ENCODE measurements at places on chromosomes 16 and 17.

DNA sequence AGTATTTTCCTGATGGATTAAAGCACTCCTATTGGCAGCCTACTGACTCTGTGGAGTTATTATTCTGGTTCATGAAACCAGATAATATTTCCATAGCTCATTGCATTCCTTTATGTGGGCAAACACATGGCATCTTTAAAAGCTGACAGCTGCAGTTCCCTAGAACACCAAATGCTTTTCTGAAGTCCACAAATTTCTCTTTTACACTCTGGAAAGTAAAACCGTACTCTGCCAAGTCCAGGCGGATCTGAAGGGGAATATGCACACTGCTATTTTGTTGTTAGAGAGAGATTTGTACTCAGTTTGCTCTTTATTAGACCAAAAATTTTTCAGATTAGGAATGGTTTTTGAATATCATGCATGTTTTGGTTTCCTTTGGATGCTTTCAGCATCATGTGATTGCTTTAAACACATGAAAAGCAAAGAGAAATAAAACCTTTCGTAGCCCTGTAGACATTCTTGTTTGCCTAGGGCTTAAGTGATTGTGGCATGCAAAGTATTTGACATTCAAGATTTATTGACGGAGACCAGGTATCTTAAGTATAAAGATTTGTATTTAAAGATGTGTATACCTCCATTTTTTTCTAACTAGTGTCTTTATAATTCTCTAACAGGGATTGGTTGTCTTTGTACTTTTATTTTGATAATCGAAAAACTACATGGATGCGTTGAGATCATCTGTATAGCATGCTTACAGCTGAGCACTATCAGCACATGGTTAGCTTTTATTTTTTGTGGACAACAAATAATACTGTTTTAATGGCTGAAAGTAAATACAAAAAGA, 19.5 kb downstream of the SEC14L1 start:
- no peak for DNase-seq

DNA sequence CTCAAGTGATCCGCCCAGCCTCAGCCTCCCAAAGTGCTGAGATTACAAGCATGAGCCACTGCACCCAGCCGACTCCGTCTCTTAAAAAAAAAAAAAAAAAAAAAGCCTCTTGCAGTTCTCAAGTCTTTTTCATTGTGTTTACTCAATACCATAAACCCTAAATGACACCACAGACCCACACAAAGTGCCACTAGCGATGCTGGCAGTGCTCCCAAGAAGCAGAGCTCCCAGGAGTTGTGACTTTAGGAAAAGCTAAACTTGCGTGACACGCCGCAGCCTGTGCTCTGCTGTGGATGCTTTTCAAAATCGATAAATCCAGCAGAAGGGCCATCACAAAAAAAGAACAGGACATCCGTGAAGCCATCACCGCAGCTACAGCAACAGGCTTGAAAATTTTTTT, 114.7 kb downstream of the ANKRD11 start:
- no peak for DNase-seq

- no peak for DNase-seq
Measured at GRCh38 chr17:50060951-50061712, 5.2 kb downstream of the ITGA3 start.

DNA sequence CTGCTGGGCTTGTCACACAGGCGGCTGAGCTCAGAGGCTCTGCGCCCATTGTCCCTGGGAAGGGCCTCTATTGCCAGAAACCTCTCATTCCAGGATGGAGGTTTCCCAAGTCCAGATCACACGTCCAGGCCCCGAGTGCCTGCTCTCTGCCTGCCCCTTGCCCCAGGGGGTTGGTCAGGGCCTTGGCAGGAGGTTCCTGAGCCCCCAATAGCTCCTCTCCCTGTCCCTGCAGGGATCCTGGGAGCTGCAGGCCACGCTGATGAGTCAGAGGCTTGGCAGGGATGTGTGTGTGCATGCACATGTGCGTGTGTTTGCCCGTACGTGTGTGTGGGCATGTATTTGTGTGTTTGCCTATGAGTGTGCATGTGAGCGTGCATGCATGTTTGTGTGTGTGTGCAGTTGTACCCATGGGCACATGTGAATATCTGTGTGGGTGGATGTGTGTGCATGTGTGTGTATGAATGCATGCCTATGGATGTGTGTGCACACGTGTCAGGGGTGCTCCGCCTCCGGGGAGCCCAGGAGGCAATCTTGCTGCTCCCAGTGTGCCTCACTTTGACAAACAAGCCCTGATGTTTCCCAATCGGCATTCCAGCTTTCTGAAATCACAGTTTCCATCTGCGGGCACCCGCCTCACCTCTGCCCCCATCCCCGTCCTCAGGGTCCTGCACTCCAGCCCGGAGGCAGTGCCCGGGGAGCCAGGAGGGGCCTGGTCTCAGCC, 98.4 kb upstream of the GSE1 start:
- no peak for DNase-seq

- DNase-seq: no peak
Measured at GRCh38 chr17:82698974-82699442, 510 bp upstream of the RAB40B start.

- DNase-seq: no peak
Measured at GRCh38 chr16:53457670-53458069, 23.4 kb downstream of the RBL2 start.

DNA sequence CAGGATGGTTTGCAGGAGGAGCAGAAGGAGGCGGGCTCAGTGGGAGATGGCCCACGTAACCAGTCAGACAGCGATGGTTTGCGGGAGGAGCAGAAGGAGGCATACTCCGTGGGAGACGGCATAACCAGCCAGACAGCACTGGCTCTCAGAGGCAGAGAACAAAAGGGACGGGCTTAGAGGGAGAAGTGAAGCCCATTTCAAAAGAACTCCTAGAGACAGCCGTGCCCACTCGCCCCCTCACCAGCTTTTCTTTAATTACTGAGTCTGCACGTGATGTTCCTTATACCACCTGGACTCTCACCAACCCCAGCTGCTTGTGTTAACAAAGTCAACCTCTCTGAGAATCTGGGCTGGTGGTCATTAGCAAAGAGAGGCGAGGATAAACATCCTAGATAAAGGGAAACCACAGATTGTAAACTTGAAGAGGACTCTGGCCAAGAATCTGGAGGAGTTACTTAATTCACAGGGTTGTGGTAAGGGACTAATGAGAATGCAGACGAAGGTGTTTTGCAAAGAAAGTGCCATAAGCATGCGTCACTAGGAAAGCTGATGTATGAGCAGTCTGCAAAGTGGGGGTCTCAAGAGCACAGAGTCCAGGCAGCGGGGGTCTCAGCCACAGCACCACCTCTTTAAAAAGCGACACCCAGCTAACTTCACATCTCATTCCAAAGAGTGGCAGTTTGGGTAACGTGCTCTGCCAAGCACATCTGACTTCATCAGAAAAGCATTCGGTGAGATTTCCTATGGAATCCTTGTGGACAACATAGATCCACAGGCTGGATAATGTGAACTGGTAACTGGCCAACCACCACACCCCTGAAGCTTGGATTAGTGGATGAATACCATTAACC, 51.7 kb downstream of the NXN start:
- DNase-seq: no peak

DNA sequence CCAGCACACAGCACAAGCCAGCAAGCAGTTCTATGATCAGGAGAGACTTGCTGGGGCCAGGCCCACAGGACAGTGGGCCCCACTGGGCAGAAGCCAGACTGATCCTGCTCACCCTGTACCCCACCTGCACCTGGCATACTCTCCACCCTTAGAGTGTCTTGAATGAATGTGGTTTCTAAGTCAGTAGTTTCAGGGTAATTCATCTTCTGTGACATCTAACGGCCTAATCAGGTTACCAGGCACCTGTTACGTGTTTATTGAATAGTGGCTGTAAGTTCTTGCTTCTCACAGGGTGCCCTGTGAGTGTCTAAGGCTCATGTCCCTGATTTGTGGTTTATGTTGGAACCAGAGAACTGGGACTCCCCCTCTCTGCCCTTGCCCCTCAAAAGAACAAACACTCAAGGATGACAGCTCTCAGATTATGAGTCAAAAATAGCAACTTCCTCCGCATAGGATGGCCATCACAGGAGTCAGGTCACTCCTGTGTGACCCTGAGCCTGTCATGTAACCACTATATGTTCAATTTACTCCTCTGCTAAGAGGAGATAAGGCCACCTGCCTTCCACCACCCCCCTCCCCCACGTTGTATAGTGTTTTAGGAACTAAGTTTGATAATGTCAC, 7.0 kb upstream of the OR2C1 start:
- peak; percentile 11 for DNase-seq

- DNase-seq: no peak
Measured at GRCh38 chr16:59964232-59964924, 1230.3 kb upstream of the GOT2 start.

DNA sequence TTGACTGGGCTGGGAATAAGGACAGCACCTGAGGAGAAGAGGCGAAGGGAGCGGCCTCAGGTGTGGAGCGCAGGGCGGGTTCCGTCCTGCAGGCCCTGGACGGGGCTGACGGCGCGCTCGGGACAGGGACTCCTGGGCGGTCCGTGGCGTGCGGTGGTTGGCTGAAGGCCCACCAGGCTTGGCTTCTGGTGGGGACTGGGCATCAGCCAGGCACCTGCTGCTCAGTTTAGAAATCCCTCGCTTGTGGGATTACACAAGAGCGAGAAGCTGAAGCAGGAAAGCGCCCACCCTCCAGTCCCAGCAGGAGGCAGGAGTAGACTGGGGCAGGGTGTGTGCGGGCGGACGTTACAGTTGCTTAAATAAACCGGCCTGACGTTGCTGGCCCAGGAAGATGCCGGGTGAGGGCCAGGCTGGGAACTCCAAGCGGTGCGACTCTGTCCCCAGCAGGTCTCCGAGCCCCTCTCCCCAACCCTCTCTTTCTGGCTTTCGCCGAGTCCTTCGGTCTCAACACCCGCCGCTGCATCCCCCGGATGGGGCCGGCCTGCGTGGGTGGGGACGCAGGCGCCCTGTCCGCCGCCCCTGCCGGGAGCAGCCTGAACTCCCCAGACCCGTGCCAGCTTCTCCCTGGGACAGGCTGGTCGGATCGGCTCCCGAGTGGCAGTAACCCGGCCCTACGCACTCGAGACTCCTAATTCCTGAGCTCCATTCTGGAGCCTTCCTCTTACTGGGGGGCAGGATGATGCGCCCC, 639 bp downstream of the MIF4GD start:
- DNase-seq: peak; percentile 81

GRCh38 chr16:51755577-51756355, 604.7 kb upstream of the SALL1 start:
- no peak for DNase-seq

- no peak for DNase-seq
Measured at GRCh38 chr16:86579268-86580062, 1.1 kb downstream of the FOXL1 start.

GRCh38 chr16:27267037-27267677, 1.4 kb downstream of the NSMCE1 start:
- peak; percentile 58 for DNase-seq

- peak; percentile 60 for DNase-seq
Measured at GRCh38 chr17:78865682-78866390, 25.2 kb upstream of the USP36 start.

GRCh38 chr17:73933871-73934270, 269.6 kb upstream of the RPL38 start:
- no peak for DNase-seq

- DNase-seq: no peak
Measured at GRCh38 chr17:65389426-65389825, 172.0 kb downstream of the AXIN2 start.

DNA sequence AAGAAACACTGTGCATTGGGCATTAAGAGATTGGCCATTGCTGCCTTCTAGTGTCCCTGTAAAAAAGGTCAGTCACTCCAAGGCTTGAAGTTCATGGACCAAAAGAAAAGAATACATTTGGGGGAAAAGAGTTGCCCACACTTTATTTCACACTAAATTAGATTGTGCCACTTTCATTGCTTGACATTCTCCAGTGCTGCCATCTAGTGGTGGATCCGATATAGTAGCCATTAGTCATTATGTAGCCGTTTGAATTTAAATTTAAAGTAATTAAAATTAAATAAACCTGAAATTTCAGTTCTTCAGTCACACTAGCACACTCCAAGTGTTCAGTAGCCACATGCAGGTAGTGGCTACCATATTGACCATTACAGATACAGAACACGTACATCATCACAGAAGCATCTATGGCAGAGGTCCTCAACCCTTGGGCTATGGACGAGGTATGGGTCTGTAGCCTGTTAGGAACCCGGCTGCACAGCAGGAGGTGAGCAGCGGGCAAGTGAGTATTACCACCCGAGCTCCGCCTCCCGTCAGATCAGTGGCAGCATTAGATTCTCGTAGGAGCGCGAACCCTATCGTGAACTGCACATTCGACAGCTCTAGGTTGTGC, 21.9 kb upstream of the CDH5 start:
- DNase-seq: peak; percentile 65

DNA sequence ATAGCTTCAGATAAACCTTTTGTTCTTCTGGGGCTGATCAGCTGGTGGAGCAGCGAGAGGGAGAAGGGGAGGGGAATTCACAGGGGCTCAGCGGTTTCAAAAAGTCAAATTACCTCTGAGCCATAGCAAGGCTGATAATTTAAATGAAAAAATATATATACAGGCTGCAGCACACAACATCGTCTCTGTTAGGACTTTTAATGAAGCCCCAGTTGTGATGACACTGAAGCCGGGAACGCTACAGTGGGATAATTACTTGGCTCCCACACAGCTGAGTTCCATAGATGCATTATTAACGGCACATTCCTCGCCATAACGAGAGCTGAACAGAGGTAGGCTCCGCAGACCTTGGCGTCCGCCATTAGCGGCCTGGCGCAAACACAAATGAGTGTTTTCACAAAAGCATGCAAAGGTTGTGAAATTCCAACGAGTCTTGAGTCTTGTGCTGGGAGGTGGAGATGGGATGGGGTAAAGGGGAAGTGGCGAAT, 216.0 kb downstream of the C16orf78 start:
- no peak for DNase-seq

- peak; percentile 93 for DNase-seq
Measured at GRCh38 chr16:81745704-81746558, 33.2 kb upstream of the PLCG2 start.

DNA sequence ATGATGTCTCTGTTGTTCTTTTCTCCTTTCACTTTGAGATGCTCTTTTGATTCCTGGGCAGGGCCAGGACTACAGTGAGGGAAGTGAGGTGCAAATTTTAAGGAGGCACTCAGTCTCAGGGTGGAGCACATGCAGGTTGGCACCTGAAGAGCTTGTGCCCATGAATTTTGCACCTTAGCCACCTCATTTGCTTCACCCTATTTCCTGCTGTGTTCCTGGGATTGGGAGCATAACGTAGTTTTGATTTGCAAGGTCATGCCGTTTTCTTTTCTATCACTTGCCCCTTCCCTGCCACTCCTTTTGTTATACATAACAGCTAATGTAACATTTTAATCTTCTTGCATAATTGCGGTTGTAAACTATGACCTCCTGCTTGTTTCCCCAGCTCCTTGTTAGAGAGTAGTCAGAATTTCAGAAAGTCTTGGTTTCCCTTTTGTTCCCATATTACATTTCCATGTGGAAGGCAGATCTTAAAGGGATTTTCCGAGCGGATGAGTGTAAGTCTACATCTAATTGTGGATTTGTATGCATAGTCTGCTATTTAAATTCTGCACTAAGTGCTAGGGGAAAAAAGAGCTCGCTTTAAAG, 9.8 kb downstream of the PMFBP1 start:
- no peak for DNase-seq

DNA sequence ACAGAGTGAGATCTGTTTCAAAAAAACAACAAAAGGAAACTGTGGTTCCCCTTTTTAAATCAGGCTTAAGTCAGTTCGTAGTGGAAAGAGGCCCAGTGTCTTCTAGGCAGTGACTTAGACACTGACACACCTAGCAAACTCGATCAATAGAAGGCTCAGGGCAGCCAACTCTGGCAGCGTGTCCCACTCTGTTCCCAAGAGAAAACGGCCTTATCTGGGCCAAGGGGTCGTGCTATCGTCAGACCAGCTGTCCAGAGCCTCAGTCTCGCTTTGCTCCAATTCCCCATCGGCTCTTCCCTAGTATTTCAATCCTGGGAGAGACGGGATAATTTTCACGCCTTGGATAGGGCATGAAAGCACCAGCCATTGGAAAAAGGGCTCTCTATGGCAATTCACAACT, 72.9 kb downstream of the SLC5A11 start:
- no peak for DNase-seq
